ENCODE measurements at places on chromosomes 1 and 21.

DNA sequence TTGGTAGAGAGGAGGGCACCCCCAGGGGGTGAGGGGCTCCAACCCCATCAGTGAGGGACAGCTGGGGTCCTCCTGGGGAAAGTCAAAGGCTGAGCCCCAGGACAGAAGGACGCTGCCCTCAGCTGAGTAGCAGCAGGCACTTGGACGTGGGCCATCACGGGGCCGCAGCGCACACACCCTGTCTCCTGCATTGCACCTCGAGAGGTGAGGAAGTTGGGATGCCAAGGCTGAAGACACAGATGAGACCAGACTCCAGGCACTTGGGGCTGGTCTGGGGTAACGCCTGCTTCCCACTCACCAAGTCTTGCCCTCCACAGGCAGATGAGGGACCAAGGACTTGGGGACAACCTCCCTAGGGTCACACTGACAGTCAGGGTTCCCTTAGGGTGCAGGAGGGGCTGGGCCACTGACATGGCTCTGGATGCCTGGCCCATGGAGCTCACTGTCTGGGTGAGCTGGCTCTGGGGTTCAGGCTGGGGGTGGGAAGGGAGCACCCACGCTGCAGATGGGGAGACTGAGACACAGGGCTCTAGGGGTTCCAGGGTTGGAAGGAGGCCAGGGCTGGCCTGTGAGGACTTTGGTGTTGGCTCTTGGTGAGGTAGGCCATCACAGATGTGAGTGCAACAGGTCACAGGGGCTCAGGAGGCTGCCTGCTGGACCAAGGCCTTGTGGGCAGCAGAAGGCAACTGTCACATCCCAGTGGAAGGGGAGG lies 16.6 kb upstream of the ZNF678 start:
- no peak for DNase-seq

DNA sequence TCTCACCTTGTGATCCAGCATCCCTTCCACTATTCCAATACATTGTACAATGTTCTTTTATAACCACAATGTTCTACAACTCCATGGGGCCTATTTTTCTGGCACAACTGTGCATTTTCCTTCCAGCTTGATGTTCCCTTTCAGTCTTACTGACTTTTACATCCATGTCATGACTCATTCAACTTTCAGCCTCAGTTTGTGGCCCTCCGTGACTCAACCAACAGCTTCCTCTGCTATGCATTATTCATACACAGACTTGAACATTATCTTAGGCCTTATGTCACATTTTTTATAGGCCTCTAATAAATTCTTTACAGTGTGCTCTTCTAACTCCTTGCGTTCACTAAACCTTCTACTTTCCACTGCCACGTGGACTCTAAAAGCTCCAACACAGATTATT lies 119.4 kb upstream of the PRMT6 start:
- no peak for DNase-seq

DNA sequence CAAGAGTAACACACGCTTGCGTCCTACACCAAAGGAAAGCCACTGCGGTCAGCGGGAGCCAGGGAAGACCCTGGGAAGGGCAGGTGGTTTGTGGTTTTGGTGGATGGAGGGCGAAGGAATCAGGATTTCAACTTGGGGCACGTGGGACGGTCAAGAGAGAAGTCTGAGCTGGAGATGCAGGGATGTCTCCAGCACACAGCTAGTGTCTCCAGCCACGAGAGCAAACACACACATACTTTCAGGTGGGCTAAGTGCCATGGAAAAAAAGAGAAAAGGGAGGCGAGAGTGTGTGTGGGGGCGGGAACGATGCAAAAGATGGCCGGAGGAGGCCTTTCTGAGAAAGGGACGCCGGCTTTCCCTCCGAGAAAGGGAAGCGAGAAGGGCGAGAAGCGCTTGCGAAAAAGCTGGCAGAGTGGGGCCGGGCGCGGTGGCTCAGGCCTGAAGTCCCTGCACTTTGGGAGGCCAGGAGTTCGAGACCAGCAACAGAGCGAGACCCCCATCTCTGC lies 1.4 kb upstream of the SRRM1 start:
- DNase-seq: no peak

GRCh38 chr1:11569551-11569950 lies 84.7 kb downstream of the FBXO2 start:
- no peak for DNase-seq

DNA sequence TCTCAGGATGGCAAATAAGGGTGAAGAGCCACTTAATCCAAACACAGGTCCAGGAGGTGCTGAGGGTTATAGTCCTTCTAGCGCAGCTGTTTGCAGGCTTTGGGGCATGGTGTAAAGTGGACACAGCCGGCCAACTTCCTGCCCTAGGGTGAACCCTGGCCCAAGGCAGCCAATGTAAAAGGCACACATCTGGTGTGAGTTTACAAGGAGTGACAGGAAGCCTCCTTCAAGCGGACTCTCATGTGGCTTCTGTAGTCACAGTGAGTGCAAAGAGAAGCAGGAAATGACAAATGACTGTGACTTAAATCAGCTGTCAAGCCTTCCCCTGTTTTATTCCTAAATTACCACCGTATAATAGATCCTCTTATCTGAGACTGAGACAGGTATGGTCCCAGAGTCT lies 213.0 kb downstream of the CRB1 start:
- DNase-seq: no peak

DNA sequence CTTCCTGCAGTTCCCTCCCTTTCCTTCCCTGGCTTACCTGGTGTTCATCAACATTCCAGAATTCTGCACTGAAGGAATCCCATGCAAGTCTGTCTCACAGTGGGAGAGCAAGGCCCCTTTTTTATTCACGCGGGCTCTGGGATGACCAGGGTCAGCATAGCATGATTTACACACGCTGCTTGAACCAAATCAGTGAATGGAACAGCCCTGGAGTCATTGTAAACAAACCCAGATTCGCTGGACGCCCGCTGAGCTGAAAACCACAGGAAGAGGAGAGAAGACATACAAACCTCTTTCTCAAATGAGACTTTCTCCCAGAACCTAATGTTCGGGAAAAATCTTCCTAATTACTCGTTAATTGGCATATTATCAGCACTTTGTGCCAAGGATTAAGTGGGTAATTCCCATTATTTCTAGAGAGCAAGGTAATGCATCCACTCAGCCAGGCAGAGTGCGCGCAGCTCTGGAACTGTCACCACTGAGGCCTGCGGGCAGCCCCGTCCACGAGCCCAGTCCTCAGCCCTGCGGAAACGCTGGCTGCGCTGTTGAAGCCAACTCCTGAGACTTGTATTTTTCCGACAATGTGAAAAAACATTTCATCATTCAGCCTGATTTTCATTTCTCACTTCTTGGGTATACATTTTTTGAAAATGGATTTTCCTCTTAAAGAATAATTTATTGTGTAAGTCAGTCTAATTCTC lies 140.0 kb downstream of the ETS2 start:
- no peak for DNase-seq

- no peak for DNase-seq
Measured at GRCh38 chr1:117061986-117062415, 1.9 kb downstream of the TTF2 start.

DNA sequence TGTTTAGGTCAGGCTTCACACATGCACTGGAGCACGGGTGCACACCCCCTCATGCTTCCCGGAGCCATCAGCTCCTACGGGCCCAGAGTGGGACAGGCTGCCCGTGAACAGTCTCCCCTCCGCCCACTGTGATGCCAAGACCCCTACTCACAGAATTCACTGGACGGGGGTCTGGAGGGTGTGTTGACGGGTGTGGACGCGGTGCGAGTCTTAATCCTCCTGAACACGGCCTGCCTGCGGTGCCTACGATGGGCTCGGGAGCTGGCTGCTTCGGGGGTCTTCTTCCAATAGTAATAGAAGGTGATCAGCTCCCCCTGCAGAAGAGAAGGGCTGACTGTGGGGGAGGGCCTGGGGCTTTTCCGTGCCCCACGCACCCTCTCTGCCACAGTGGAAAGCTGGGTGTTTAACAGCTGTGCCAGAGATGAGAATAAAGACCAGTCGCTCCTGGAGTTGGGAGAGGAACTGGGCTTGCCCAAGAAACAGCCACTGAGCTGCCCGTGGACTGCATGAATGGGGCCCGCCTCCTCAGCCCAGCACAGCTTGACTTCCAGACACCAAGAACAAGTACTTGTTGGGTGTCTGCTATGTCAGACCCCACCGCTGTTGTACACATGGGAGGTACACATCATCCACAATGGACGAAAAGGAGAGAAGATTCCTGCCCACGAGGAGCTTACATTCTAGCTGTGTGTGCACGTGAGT lies 47.9 kb downstream of the SLC45A1 start:
- DNase-seq: no peak

- no peak for DNase-seq
Measured at GRCh38 chr1:82485591-82486369, 685.0 kb downstream of the ADGRL2 start.
